ENCODE measurements at places on chromosomes 1 and 21.

DNA sequence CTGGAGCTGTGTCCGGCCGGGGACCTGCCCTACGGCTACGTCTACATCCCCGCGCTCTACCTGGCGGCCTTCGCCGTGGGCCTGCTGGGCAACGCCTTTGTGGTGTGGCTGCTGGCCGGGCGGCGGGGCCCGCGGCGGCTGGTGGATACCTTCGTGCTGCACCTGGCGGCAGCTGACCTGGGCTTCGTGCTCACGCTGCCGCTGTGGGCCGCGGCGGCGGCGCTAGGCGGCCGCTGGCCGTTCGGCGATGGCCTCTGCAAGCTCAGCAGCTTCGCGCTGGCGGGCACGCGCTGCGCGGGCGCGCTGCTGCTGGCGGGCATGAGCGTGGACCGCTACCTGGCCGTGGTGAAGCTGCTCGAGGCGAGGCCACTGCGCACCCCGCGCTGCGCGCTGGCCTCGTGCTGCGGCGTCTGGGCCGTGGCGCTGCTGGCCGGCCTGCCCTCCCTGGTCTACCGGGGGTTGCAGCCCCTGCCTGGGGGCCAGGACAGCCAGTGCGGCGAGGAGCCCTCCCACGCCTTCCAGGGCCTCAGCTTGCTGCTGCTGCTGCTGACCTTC lies 412 bp downstream of the GPR25 start:
- DNase-seq, result no peak

DNA sequence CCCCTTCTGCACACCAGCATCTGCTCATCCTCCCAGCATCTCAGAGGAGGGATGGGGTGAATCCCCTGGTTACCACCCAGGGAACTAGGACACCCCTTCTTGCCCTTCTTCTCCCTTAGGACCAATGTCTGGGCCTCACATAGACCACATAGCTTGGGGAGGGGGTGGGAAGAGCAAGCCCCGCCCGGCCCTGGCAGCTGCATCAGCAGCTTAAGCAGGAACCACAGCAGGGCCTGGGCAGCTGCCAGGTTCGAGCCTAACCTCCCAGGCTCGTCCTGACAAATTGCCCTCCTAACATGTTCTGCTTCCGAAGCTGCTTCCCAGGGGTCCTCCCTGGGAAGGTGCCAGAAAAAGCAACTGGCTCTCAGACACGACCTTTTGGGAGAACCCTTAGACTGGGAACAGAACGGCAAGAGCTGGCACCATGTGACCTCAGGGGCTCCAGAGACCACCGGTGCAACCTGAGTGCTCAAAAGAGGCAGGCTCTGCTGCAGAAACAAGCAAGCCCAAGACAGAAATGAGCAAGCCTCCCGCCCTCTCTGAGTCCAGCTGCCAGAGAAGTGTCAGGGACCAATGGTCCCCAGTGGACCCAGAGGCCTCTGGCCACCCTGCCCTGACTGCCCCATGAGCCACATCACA lies 18.4 kb upstream of the CLSTN1 start:
- no peak for DNase-seq

DNA sequence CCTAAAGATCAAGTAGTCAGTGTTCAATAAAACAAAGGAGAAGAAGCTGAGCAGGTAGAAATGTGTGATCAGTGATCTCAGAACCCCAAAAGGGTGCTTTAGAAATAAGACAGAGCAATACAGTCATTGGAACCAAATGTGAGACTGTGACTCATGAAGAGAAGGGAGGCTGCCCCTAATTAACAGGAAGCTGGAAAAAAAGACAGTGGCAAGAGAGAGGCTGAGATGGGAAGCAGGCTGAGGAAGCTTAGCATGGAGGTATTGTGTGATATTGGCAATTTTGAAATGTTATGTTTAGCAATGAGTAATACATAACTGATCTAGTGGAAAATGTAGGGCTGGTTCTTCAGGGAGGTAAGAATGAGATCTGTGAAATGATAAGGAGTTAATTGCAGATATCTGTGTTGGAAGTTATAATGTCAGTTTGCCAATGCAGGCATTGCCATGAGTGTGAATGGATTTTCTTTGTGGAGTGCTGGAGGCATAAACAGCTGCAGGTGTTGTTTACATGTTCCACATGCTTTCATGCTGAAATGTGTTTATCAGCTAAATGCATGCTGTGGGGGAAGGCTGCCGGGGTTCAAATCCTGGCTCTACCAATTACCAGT lies 90.6 kb upstream of the CACNA1E start:
- DNase-seq, result no peak

GRCh38 chr1:12466816-12467215 lies 151.2 kb downstream of the DHRS3 start:
- no peak for DNase-seq

- no peak for DNase-seq
Measured at GRCh38 chr1:228842094-228842775, 107.0 kb downstream of the RHOU start.

DNA sequence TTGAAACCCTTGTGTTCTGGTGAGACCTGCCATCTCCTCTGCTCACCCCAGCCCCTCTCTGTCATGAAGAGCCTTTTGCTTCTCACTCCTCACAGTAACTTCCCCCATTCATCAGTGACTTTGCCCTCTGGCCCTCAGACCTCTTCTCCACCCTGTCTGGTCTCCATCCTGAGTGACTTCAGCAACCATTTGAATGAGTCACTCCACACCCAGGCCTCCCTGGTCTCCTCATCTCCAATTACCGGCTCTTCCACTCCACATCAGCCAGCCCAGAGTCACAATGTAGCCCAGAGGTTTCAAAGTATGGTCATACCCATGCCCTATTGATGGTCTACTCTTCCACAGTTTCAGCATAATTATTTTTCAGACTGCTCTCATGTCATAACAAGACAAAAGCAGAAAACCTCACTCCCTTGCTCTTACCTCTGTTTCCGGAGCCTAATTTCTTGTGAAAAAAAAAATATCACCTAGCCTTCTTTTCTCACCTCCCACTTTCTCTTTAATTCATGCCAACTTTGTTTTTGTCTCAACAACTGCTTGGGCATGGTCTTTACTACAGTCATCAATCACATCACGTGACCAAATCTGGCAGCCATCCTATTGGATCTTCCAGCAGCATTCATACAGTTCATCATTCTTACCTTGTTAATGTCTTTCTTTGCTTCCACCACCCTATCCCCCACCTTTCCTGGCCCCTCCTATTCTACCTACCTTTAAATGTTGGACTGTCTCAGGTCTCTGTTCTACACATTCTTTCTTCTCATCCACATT lies 35.6 kb upstream of the NEK7 start:
- DNase-seq, result no peak

GRCh38 chr1:106836708-106837107 lies 219.8 kb upstream of the PRMT6 start:
- DNase-seq, result no peak

DNA sequence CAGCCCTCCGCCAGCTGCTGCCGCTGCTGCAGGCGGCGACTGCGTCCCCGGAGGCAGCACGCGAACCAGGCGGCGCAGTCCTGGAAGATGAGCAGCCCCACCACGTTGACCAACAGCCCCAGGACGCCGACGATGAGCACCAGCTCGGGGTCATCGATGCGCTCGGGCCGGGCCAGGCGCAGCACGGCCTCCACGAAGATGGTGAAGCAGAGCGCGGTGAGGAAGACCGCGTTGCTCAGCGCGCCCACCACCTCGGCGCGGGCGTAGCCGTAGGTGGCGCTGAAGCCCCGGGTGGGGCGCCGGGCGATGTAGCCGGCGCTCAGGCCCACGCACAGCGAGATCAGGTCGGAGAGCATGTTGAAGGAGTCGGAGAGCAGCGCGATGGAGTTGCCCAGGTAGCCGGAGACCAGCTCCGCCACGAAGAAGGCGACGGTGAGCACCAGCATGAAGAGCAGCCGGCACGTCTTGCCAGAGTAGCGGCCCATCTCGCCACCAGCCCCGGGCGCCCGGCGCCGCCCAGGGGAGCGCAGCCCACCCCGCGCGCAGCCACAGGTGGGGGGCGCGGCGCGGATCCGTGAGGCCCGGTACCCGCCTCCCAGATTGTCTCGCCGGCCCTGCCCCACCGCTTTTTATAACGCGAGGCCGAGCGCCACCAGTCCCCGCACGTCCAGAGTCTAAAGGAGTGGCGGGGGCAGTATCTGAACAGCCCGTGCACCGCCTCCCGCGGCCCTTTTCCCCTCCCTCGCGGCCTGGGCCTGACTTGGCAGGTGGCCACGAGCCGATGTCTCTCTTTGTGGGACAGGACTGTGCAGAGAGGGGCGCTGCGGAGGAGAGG lies at the start of gene SLC30A10:
SLC30A10 (minus strand) TSS at position 602 of the 835 bp plus-strand sequence; CDS start at position 485, 117 bp downstream.
- DNase-seq, result no peak

- DNase-seq, result no peak
Measured at GRCh38 chr1:224300346-224300745, 29.6 kb downstream of the NVL start.

DNA sequence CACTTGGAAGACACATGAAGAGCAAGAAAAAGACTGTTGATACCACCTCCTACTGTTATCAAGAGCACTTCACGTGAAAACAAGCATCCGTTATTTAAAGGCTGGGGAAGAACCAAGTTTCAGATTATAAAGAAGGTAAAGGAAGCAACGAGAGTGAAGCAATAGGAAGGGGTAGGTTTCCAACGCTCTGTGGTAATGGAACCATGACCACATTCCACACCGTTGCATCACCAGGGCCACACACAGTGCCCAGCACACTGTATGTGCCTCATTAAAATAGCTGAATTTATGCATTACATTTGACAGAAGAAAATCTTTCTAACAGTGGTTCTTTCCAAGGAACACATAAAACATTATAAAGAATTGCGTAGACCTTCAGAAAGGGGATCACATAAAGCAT lies 435.8 kb downstream of the MRPL39 start:
- DNase-seq, result no peak

All from activated CD8-positive, alpha-beta memory T cell treated with anti-CD3 and anti-CD28 coated beads for 48 hours (primary cell).